Gastrocnemius medialis (tissue), 4 donors: ENCODE measurements at places on chromosomes 5 and 9.

DNA sequence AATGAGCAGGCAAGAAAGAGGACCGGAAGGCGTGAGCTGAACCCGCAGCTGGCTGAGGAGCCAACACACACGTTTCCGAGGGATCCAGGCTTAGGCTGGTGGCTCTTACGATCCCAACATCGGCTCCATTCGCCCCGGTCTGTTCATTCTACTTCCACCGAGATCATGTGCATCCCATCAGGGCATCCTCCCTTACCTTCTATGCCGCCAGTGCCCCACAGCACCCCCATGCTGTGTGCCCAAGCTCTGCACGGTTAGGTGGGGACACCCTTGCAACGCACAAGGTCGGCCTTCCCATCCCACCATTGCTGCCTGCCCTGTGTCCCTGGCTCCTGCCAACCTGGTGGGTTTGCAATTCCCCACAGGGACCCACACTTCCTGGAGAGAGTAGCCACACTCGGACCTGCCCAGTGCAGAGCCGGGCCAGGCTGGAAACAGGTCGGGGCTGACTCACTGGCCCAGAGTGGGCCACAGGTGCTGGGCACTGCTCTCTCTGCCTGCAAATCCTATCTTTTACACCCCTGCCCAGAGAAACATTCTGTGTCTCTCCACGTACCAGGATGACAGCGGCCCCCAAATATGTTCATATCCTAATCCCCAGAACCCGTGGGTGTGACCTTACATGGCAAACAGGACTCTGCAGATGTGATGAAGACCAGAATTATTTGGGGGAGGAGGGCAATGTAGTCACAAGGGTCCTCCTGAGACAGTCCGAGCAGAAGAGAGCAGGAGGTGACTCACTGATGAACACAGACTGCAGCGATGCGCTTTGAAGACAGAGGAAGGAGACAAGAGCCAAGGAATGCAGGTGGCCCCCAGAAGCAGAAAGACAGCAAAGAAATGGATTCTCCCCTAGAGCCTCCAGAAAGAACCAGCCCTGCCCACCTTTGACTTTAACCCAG lies 182.2 kb downstream of the AUH start:
- DNase-seq = no peak

DNA sequence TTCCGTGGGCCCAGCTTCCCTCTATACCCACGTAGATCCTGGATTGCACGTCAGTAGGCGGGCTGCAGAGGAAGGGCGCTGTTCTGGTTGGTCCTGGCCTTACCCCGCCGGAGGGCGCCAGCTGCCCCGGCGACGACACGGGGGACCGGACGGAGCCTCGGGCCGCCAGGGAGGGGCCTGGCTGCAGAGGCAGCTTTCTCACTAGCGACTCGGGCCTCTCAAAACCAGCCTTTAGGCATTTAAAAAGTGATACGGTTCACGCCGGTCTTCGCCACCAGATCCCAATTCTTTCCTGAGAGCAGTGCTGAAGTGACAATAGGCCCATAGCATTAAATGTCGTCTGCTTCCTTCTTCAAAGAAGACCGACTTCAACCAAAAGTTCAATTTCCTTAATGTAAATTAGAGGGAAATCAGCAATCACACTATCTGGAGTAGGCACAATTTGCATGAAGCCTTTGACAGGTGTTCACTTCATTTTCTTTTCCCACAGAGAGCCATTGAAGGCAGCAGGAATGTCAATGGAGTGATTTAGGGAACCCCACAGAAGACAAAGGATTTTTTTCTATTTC lies 17.6 kb upstream of the UBE2D2 start:
- peak; percentile 33 for DNase-seq

- DNase-seq = no peak
Observed at GRCh38 chr5:54803471-54804011, 181.9 kb downstream of the ESM1 start.

GRCh38 chr5:139985733-139986132 lies 57.4 kb downstream of the NRG2 start:
- DNase-seq = peak; percentile 72

GRCh38 chr9:89432986-89433530 lies 64.9 kb downstream of the SEMA4D start:
- DNase-seq = no peak

DNA sequence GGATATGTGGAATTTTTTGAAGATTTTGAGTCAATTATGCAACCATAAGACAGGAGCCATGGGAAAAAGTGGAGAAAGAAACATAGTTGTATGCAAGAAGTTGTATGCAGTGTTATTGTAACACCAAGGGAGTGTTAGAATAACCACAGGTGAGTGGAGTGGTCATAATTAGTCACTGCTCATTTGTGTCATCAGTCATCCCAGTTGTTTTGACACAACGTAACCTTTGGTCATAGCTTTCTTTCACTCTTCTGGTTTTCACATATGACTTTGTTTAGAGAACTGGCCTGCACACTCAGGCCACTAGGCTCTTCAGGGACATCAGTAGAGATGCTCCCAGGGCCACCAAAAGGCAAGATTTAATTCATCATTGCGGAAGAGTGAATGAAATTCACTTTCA lies 158.7 kb upstream of the HMHB1 start:
- DNase-seq = no peak

DNA sequence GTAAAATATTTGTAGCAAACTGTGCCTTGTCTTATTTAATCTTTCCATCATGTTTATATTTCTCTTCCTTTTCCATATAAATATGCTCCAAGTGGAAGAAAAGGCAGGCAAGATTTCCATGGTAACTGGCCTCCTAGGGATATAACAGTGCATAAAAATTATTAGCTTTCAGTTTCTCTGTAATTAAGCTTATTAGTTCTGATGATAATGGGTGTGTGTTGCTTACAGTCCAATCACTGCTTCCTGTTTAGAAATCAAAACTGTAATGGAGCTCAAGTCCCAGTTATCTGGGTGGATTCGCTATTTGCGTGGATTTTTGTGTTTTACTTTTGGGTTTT lies 213.0 kb downstream of the PJA2 start:
- no peak for DNase-seq

DNA sequence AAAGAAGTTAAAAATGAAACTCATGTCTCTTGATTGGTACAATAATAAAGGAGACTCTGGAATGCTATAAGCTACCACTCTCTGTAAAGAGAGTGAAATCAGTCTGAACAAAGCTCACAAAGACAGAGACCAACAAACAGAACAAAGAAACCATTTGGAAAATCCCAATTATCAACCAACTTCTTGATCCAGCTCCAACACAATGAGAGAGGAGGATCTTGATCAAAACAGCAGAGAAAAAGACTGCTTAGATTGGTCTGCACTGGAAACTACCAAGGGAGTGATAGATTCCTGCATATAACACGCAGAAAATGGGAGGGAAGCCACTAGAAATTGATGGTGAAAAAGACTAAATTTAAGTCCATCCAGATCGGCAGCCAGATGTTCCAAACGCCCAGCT lies 23.1 kb upstream of the RNF38 start:
- DNase-seq = no peak

DNA sequence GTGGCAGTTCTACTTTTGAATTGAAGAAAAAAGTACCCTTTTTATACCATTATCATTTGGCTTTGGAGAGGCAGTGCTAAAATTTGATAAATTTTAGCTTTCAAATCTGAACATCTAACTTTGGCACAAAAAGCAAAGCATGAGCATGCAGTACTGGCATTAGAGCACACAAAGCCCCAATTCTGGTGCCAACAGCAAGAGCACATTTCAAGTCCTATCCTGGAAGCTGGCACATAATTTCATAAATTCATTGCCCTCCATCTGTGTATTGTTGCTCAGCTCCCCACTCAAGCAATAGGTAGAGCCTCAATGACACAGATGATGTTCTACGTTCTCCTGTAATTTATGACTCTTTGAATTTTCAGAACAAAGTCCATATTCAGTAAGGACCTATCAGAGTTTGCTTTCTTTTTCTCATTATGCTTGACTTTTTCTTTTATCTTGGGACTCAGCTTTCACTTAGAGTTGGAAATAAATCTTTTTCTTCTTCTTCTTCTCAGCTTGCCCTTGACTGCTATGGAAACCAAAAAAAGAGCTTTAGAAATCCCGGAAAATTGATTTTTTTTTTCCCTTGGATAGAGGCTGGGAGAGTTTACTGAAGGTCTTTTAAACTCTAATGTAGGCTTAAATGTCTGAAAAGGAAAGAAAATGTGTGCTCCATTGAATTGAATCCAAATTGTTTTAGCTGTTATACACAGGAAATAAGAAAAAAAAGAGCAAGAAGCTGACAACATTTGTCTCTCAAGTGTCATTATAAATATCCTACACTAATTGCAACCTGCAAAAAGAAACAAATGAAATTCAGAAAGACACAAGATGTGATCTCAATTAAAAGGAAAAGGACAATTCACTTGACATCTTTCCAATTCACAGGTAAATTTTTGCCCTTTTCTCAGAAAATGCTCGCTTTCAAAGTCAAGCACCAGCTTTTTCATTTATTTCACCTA lies 380.8 kb upstream of the CDH18 start:
- DNase-seq = no peak

GRCh38 chr9:103041961-103042360 lies 46.8 kb downstream of the CYLC2 start:
- no peak for DNase-seq

GRCh38 chr9:77856615-77857014 lies 175.0 kb downstream of the GNAQ start:
- no peak for DNase-seq

GRCh38 chr5:98768160-98768959 lies 5.1 kb upstream of the RGMB start:
- no peak for DNase-seq

- DNase-seq = no peak
Observed at GRCh38 chr5:178632285-178632684, 5.4 kb upstream of the CLK4 start.

- no peak for DNase-seq
Observed at GRCh38 chr5:176743868-176744583, 66.3 kb upstream of the UNC5A start.

DNA sequence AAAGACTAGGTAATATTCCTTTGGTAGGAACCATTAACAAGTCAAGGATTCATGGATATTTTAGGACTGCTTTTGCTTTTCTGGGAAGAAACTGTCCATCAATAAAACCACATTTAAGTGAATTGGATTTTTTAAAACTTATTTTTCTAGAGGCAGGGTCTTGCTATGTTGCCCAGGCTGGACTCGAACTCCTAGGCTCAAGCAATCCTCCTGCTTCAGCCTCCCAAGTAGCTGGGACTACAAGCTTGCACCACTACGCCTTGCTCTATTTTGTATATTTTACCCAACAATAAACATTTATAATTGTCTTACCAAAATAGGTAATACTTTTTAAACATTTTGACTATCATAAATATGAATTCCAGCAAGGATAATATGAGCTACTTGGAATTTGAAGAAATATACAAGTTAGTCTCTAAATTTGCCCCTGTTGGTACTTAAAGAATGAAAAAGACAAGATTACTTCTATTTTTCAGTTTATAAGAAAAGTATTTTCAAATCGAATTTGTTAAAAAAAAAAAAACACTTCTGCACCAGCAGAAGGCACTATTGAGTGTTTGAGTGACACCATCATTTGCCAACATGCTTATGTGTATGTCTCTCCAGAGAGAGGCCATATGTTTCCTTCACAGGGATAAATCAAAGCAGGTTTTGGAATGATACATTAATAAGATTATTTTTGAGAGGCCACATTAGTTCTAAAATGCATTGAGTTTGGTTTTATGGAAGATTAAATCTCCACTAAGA lies 60.0 kb upstream of the CARTPT start:
- DNase-seq = no peak

- no peak for DNase-seq
Observed at GRCh38 chr5:40001796-40002195, 577.0 kb upstream of the DAB2 start.

DNA sequence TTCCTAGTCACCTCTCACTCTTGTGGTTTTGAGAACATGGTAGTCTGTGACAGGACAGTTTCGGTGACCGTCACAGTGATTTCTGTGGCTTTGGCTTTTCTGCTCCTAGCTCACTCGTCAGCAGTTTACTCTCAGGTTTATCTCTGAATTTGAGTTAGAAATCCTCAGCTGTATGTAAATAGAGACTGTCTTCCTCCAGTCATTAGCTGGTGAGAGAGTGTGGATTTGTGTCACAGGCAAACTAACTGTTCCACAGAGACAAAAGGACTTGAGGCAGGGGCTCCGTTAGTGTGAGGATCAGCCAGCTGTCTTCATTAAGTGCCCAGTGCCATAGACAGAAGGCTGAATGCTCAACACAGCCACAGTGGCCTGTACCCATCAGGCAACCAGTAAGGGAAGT lies 131.4 kb downstream of the CD180 start:
- no peak for DNase-seq

GRCh38 chr9:86771941-86772634 lies 175.2 kb downstream of the GAS1 start:
- no peak for DNase-seq

- no peak for DNase-seq
Observed at GRCh38 chr5:132485641-132486317, 4.8 kb downstream of the IRF1 start.

DNA sequence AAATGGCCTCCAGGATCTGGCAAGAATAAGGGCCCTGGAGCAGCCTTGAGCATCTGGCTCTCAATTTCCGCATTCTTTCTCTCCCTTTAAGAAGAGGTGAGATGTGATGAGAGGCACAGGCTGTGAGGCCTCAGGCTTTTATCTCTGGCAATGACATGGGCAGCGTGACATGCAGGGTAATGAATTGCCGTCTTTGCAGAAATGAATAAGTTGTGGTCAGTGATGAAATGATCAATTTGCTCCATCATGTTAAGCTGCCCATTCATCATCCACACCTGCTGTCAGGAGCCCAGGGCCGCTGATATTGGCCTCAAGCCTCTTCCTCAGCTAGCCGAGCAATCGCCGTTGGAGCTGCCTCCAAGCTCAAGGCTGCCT lies 265.3 kb downstream of the TRIM32 start:
- DNase-seq = no peak

GRCh38 chr5:145908206-145908960 lies 28.0 kb upstream of the SH3RF2 start:
- DNase-seq = no peak

DNA sequence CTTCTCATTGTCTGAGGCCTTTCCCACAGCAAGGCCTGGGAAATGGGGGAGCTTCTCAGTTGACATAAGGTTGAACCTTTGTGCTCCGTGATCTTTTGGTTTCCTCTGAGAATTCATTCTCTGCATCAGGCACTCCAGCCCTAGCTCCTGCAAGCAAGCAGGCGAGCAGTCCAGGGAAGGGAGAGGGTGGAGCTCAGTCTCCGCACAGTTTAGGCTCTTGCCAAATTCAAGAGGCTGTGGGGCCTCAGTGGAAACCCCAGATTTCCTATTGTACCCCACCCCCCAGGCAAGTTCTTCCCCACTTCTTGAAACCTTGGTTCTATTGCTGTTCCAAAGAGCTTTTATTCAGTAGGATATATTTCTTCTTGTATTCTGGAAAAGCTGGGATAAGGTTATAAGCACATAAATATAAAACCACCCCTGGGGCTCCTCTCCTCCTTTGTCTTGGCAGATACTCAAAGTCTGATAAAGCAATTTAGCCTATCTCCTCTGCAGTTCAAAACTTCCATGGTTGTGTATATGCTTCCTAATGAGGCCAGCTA lies 147.2 kb downstream of the PDZD2 start:
- no peak for DNase-seq

GRCh38 chr5:2282034-2282690 lies 399.4 kb upstream of the IRX4 start:
- DNase-seq = no peak

- no peak for DNase-seq
Observed at GRCh38 chr9:78982849-78983248, 588.9 kb upstream of the TLE4 start.

GRCh38 chr5:172830876-172831662 lies 3.0 kb upstream of the ERGIC1 start:
- DNase-seq = no peak

GRCh38 chr5:149605998-149606724 lies 24.9 kb downstream of the ARHGEF37 start:
- DNase-seq = peak; percentile 61
